CD8-positive, alpha-beta memory T cell (primary cell): ENCODE measurements at places on chromosomes 1 and 21. TPM values are rescaled to one million over a fixed set of nuclear protein-coding genes. Genes with fewer than 3 reads are reported as not detected.
A peak's percentile ranks its signal among the peaks of the same experiment; 100 is the strongest.

DNA sequence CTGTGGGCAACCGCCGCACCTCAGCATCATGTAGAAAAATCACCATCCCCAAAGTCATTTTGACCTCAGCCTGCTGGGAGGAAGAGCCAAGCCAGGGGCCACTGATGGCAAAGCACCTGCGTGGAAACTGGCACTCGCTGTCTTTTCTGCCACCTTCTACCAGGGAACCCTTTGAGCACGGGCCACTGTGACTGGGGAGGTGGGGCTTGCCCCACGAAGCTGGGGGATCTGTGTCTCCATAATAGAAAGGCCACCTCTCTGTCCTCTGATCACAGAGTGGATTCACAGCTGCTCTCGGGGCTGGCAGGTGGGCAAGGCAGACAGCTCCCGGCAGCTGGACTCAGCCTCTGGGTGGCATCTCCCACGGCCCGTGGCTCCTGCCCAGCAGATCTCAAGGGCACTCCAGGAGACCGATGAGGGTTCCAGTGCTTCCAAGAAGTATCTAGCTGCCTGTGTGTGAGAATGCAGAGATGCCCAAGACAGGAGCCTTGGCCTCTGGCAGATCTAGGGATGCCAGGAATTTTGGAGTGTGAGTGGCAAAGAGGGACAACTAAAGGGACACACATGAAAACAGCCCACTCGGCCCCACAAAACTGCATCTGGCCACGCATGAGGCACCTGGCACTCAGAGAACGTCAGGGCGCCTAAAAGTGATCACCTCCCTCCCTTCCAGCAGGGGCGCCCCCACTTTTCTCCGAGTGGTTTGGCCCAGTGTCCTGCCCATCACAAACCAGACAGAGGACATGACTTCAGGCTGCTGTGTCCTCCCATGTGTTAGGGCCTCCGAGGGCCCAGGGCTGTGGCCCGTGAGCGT is 102.6 kb downstream of the PDE9A start:
- no peak for DNase-seq

DNA sequence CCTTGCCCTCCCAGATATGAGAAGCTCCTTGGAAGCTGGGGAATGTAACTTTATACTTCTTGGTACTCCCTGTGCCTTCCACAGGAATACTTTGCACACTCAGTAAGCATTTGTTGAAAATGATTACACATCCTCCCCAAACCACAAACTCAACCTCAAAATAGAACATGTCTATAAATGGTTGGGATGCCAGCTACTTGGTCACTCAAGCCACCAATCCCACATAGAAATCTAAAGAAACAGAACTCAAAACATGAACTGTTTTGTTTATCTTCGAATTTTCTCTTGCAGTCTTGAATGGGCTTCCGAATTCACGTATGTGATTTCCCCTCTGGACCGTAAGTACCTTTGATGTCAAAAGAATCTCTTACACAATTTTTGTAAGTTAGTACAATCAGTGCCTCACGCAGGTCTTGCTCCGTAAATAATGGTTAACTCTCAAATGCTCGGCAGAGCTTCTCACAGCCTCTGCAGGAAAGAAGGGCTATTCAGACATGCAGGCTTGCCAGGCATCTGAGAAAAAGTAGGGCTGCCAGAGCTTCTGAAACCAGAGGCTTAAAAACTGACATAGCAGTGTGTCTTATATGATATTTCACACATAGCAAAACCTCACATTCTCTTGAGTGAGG is 26.9 kb downstream of the SORT1 start:
- no peak for DNase-seq

The GJB3 gene
- not detected for total RNA-seq

The LCE1C gene
- not detected for total RNA-seq

The FCAMR gene
- total RNA-seq = not detected

GRCh38 chr21:32143241-32143939 is 135.5 kb downstream of the MIS18A start:
- no peak for DNase-seq

The CD247 gene
- total RNA-seq = 133 TPM

DNA sequence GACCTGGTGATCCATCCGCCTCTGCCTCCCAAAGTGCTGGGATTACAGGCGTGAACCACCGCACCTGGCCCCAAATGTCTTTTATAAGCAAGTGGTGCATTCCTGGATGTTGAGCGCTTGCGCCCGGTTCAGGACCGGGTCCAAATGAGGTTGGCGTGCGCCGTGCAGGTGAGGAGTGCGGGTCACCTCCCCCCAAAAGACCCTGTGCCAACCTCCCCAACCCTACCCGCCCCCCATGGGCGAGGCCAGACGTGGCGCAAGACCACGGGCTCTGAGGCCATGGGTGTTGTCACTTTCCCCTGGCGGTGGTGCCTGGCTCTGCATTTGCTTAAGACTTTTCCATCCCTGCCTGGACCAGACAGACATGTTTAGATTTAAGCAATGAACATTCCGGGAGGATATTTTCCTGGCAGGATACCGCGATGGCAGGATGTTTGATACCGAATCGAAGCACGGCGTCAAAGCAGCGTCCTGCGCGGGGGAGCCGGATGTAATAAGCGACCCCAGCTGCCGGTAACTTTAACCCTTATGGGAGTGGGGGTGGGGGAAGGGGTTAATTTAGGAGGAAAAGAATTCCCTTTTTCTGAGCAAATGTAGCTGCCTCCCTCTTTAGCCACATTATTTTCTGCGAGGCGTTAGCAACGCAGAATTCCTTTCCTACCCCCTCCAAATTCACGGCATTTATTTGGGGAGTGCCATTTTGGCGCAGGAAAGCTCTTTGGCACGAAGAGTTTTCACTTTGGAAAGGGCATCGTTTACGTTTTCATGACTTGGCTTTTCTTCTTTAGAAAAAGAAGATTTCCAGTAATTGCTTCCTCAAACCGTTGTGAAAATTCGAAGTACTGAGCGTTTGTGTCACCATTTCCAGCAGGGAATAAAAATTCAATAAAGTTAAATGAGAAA is 27.8 kb upstream of the RNF187 start:
- DNase-seq = peak; percentile 42

The S100A12 gene
- not detected for total RNA-seq

The CD84 gene
- 27.6 TPM for total RNA-seq

DNA sequence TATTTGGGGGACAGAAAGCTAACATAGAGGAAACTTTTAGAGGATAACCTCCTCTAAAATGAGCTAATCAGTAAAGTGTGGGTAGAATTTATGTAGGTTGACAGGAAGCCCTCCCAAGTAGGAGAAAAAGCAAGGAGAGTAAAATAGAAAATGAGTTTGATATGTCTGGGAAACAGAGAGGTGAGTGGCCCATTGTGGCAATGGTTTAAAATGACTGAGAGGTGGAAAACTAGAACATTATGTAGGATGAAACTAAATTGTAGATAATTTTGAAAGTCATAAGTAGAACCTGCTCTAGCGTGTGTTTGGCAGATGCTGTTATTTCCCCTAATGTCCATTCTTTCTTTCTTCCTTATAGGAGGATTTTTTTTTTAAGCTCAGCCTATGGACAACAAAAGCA is 8.5 kb upstream of the LPGAT1 start:
- DNase-seq = no peak

GRCh38 chr1:171486048-171486519 is 754 bp downstream of the PRRC2C start:
- DNase-seq = peak; percentile 76

The ZNF697 gene
- total RNA-seq = 0.78 TPM

- DNase-seq = no peak
These were observed 12.7 kb downstream of the AKIRIN1 start for GRCh38 chr1:39003794-39004193.

The TCP10L gene
- not detected for total RNA-seq

DNA sequence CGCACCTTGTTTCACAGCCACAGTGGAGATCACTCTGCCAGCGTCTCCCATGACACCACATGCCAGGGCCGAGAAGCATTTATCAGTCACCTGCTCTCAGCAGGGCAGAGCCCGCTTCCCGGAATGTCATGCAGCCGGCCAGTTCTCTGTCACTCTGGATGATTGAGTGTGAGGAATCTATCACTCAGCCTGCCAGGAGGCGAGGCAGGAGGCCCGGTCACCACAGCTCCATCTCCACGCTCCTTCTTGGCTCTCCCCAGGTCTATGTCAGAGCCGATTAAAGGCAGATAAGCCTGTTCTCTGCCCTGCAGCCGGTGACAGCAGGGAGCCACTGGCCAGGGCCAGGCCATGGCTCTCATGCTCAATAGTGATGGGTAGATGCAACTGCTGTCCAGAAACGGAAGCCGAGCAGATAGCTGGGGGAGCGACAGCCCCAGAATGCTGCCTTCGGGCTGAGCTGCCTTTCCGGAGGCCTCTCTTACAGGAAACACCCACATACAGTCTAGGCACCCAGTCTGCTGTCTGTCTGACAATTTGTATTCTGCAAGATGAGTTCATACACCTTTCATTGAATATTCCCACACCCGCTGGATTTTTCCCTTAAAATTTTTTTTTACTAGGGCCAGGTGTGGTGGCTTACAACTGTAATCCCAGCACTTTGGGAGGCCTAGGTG is 64.1 kb downstream of the ACTL8 start:
- DNase-seq = no peak

The SPRR4 gene
- not detected for total RNA-seq

DNA sequence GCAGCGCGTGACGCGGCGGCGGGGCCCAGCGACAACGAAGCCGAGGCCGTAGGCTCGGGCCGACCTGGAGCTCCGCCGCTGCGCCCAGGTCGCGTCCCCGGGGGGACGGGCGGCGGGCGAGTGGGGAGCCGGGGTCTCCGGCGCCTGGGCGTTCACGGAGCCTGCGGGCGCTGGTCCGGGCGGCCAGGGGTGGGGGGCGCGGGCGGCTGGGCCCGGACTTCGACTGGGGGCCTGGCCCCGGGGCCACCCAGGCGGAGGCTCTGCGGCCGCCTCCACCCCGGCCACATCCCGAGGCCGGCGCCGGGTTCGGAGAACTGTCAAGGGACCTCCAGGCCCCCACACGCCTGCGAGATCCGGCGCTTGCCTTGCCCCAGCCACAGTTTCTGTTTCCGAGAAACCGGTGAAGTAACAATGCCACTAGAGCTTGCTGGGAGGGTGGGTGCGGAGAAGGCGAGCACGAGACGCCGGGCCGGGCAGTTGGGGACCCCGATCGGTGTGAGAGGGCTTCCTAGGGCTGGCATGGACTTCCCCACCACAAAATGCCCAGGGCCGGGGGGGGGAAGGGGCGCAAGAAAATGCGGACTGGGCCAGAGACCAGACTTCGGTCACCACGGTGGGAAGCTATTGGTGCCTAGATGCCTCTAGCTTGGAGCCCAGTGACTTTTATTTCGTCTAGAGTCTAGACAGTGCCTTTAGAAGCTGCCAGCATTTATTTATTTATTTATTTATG is 501 bp downstream of the FBXO6 start:
- peak; percentile 36 for DNase-seq
